Esophagus squamous epithelium (tissue), 5 donors: ENCODE measurements at places on chromosomes 7 and 10.

- DNase-seq = no peak
These were observed at the start of gene HMX3 for GRCh38 chr10:123135415-123136141. HMX3 (plus strand) TSS chr10:123135970; CDS start chr10:123136051, 81 bp downstream.

DNA sequence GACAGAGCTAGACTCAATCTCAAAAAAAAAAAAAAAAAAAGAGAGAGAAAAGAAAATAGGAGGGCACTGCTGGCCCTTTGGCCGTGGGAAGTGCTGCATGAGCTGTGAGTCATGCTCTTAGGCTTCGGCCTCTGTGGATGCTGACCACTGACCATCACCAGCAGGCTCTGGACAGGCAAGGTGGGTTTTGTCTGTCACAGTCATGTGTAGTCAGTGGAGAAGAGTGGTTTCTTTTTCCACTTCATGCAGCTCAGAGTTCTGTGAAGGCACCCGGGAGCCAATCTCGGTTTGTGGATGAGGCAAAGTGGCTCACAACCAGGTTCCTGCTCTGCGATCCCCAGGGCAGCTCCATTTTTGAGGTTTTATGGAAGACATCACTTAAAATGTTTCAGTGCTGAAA lies 58.1 kb downstream of the PRTFDC1 start:
- DNase-seq = no peak

DNA sequence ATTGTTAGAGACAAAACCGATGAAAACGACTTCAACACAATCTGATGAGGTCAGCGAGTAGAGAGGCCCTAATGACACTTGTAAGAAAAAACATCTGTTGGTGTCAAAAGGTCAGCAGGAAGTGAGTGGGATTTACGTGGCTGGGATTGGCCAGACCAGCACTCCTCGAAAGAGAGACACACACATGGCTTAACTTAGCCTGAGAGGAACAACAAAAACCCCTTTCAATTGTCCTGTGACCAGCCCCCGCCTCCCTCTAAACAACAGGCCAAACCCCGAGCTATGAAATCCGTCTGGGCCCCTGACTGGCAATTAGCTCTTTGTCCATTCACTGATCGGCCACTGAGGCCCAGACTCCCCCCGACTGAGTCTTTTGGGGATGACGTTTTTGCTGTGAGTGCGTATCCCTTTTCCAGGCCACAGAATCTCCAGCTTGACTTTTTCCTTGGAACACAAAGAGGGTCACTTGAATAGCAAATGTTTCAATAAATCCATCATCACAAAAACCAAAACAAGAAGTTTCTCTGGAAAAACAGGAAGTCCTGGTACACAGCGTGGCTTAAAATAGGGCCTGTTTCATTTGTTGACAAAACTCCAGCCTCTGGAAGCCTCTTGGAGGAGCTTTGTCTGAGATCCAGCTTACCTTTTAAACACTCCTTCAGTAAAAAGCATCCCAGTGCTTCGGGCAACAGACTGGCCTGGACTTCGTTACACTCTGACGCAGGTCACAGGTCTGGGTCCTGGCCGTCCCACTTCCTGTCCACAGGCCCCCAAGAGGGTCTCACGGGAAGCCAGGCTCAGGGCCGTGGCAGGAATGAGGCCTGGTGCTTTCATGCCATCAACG lies 103.0 kb downstream of the CTBP2 start:
- no peak for DNase-seq

DNA sequence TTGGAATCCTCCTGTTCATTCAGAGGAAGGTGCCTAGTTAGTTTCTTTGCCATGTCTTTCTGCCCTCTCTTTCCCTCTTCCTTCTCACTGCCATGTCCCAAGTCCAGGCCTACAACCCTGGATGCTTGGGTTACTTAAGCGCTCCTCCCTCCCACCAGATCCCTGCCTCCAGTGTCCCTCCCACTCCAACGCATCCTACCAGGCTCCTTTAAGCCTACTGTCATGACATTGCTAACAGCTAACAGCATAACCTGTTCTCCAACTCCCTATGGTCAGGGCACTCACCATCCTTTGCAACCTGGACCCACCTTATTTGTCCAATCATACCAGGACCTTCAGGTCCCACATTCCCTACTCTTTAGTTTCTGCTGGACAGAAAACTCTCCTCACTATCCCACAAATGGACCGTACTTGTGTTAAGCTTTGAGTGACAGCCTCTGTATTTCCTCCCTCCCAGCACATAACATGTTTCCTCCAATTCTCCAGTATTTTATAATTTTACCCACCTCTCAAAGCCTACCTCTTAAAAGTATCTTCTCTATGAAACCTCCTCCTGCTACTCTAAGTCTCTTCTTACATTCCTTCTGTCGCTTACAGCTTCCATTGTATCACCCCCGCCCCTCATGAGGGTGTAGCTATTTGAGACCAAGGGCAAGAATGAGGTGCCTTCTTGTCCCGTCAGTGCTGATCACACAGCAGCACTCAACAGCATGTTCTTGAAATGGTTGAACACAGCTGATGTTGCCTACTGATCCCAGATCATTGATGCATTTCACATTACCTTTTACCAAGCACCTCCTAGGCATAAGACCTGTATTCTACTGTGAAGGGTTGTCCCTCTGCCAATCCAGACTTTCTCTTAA lies 1.7 kb downstream of the BLNK start:
- DNase-seq = no peak

DNA sequence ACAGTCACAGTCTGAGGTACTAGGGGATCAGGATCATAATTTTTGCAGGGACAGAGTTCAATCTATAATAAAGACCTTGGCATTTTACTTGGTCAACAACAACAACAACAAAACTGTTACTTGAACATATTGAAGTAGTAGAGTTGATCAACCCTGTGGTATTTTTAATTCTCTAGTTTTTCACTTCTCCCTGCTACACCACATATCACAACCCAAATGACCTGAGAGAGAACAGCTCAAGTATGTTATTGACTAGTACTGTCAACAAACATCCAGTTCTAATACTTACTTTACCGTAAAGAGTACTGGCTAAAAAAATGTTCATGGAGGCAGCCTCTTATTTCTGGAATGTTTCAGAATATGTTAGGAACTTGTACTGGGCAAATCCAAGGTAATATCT lies 90.5 kb upstream of the FAM3C start:
- no peak for DNase-seq

GRCh38 chr10:30425336-30426075 lies 8.5 kb upstream of the MAP3K8 start:
- DNase-seq = no peak

- DNase-seq = no peak
These were observed 94.0 kb downstream of the ADARB2 start for GRCh38 chr10:1643161-1643907.

DNA sequence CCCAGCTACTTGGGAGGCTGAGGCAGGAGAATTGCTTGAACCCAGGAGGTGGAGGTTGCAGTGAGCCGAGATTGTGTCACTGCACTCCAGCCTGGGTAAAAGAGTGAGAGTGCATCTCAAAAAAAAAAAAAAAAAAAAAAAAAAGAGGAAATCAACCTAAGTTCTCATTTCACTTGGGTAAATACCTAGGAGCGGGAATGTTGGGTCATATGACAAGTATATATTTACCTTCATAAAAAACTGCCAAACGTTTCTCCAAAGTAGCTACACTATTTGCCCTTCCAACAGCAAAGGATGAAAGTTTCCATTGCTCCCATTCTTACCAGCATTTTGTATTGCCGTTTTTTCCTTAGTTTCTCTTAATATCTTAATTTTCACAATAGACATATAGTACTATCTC lies 9.8 kb downstream of the P4HA1 start:
- no peak for DNase-seq

DNA sequence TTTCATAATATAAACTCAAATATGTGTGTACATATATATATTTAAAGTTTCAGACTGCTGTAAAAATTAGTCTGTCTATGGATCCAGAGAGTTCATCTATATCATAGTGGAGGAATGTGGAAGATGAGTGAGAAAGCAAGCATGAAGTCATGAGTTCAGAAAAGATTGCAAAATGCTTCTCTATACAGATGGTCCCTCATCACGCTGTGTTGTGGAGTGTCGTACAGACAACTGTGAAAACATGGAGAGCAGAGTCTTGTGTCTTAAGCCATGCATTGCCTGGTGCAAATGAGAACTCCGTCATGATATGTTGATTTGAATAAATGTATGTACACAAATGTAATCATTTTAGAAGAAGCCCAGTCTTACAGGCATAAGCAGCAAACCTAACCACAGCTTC lies 316.9 kb downstream of the CNTNAP2 start:
- DNase-seq = no peak

DNA sequence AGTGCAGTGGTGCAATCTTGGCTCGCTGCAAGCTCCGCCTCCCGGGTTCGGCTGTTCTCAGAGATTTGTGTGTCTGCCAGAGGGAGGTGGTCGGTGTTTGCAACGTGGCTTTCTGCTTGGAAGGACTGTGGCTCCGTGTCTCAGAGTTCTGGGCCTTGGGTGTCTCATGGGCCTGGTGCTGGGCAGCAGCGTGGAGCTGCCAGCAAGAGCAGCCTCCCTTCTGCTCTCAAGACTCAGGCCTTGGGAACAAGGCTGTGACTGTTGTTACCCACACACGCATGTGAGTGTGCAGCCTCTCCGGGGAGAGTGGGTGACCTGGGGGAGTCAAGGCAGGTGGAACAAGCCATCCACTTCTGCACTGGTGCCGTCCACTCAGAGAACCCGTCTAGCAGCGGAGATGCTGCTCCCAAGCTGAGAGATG lies 52.0 kb downstream of the VIPR2 start:
- no peak for DNase-seq

- no peak for DNase-seq
These were observed 48.3 kb downstream of the COL17A1 start for GRCh38 chr10:104037261-104037951.

DNA sequence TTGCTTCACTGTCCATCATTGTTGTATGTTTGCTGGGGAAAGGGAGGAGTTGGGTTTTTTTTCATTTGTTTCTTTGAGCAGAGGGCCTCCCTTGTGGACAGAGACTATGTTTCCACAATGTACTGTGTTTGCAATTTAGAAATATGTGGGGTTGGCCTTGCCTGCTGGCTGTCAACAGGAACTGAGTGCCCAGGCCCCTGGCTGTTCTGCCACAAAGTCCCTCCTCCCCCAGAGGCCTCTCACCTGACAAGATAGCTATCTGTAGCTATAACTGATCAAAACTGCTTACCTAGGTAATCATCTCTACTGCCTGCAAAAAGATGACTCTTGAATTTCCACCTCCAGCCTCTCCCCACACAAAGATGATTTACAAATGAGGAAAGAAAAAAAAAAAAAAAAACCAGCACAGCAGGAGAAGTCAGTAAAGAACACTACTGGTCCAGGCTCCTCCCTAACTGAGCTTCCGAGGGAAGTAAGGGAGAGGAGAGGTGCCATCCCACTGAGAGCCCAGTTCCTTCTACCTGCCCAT lies 121.8 kb downstream of the SGMS1 start:
- DNase-seq = no peak

DNA sequence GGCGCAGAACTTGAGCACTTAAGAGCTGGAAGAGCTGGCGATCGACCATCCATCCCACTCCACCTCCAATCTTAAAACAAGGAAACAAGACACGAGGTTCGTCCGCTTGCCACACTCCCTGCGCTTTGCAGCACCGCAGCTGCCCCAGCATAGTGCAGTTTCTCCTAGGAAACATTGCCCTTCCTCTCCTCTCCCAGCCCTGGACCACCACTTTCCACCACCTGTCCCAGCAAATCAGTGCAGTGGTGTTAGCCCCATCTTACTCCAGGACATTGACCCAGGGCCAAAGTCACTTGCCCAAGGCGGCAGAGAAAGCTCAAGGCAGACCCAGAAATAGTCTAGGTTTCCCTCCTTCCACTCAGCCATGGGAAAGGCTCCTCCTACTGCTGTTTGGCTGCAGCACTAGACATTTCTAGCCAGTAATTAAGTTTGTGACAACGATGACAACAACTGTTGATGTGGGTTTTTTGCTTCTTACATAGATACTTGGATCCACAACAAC lies 1.5 kb upstream of the PARD3 start:
- DNase-seq = no peak

DNA sequence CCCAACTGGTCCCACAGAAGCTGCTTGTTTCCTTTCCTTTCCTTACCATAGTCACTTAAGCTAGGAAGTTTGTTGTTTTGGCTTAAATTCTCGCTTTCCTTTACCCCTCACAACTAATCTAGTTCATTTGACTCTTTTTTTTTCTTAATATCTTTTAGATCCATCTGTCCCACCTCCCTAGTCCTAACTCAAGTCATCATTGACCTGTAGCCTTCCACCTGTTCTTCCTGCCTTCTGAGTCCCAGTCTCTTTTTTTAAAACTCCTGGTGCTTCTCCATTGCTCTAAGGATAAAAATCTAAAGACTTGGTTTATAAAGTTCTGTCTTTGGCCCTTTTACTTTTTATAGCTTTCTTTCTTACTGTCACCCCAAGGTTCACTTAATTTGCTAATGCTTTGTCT lies 47.6 kb downstream of the RALA start:
- no peak for DNase-seq

DNA sequence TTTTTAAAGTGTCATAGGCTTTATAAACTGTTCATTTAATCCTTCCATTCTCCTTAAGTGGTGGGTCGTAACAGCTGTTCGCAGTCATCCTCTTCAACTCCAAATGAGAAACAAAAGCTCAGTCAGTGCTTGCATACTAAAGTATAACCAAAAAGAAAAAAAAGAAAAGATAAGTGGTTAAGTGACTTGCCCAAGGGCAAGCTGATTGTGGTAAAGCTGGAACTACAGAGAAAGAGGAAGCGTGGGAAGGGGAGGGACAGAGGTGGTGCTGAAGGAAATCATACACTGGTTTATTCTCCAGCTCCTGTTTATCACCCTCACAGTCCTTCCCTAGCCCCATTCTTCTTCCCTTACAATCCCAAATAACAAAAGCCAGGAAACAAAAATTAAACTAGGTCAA lies 29.6 kb downstream of the IDE start:
- DNase-seq = no peak

GRCh38 chr10:87942884-87943527 lies 79.6 kb downstream of the PTEN start:
- no peak for DNase-seq

DNA sequence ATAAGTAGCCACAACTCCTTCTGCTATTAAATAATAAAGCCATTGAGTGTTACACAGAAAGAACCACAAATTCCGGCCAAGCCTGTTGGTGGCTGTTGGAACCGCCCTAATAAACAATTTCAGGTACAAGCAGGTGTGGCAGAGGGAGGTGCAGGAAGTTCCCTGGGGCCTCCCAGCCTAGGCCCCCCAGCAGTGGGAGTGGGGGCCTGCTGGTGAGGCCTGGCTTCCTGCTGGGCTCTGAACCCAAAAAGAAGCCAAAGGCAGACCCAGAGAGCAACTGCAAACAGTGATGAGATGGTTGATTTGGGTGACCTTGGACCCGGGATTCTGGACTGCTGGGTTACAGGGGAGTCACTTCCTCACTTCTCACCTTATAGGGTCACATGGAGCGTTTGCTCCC lies 21.0 kb upstream of the LMTK2 start:
- DNase-seq = no peak

- no peak for DNase-seq
These were observed 40.2 kb downstream of the WDR11 start for GRCh38 chr10:120891365-120891764.

GRCh38 chr7:2928613-2929311 lies 84.7 kb upstream of the GNA12 start:
- DNase-seq = no peak

DNA sequence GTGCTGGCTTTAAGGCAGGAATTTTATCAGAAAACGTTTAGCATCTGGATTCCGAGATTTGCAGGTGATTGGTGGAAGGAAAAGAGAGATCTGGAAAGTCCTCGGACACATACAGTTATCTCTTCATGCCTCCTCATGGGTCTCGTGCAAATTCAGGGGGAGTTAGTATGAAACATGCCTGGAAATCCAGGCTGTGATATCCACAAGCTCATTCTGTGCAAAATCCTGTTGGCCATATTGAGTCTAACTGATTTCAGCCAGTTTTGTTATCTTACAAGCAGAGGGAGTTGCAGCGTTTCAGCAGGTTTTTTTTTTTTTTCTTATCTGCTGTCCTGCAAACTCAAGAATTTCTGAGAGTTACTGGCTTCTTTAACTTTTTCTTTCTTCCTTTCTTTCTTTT lies 411.5 kb downstream of the GALNT17 start:
- DNase-seq = no peak
